ENCODE measurements at places on chromosomes 7 and 10. TPM values are rescaled to one million over a fixed set of nuclear protein-coding genes. Genes with fewer than 3 reads are reported as not detected.

AFAP1L2 gene
- 0.22 TPM for total RNA-seq

KCNIP2 gene
- total RNA-seq = 0.62 TPM

MYL7 gene
- total RNA-seq = not detected

ASB10 gene
- not detected for total RNA-seq

LLCFC1 gene
- total RNA-seq = not detected

MACC1 gene
- under 0.01 TPM for total RNA-seq

PCDH15 gene
- 0.12 TPM for total RNA-seq

FANK1 gene
- total RNA-seq = 3.7 TPM

ATOH7 gene
- not detected for total RNA-seq

CLRN3 gene
- total RNA-seq = not detected

AGR2 gene
- total RNA-seq = under 0.01 TPM

GPRIN2 gene
- total RNA-seq = not detected

SLC39A12 gene
- under 0.01 TPM for total RNA-seq

SCART1 gene
- total RNA-seq = 4.2 TPM

STEAP1 gene
- total RNA-seq = 32.6 TPM
